ENCODE measurements at places on chromosomes 13 and 19. TPM values are rescaled to one million over a fixed set of nuclear protein-coding genes. Genes with fewer than 3 reads are reported as not detected.

DNA sequence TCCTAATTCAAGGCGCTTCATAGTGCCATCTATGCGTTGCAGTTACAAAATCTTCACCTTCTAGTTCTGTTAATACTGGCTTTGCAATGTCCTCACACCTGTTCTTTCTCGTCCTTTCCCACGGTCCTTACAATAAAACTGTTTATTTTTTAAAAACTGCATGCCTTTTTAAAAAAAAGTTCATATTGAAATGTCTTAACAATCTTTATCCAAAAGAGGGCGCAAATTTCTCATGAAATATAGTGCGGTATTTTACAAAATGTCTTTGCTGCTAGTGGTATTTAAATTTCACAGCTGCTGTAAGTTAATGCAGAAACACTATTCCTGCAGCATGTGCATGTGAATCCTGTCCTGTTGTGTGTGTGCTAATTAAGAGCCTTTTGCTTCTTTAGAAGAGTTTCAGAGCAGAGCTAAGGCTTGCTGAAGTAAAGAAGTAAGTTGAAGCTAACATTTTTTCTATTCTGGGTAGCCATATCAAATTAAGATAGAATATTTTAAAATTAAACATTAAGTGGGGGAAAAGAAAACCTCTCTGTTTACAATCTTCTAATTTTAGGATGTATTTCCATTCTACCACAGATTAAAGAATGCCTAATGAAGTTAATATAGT is 15.8 kb upstream of the CLDN10 start:
- no peak for DNase-seq

The SOHLH2 gene
- polyA plus RNA-seq: 3.5 TPM

The ADGRE1 gene
- polyA plus RNA-seq: 0.10 TPM

The GFY gene
- not detected for polyA plus RNA-seq

DNA sequence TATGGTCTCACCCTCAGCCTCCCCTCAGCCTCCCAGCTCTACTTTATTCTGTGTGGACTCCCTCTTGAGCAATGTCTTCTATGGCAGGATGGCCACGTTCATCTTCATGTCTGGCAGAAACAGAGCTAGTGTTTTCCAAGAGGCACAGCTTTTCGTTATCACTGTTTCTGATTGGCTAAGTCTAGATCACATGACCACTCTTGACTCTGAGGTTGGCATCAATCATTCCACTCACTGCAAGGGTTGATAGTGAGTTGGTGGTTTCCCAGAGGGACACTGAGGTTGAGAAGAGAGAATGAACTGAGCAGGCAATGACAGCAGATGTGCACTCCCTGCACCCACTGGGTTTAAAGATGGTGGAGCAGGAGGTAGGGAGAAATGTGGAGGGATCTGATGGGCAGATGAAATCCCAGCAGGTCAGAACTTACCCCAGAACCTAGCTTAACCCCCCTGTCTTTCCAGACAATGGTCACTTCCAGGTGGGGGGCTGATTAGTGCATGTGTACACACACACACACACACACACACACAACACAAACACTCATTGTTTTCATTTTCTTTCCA is 26.3 kb upstream of the UQCRFS1 start:
- no peak for DNase-seq

GRCh38 chr19:11125994-11126685 is 29.4 kb downstream of the SPC24 start:
- no peak for DNase-seq

DNA sequence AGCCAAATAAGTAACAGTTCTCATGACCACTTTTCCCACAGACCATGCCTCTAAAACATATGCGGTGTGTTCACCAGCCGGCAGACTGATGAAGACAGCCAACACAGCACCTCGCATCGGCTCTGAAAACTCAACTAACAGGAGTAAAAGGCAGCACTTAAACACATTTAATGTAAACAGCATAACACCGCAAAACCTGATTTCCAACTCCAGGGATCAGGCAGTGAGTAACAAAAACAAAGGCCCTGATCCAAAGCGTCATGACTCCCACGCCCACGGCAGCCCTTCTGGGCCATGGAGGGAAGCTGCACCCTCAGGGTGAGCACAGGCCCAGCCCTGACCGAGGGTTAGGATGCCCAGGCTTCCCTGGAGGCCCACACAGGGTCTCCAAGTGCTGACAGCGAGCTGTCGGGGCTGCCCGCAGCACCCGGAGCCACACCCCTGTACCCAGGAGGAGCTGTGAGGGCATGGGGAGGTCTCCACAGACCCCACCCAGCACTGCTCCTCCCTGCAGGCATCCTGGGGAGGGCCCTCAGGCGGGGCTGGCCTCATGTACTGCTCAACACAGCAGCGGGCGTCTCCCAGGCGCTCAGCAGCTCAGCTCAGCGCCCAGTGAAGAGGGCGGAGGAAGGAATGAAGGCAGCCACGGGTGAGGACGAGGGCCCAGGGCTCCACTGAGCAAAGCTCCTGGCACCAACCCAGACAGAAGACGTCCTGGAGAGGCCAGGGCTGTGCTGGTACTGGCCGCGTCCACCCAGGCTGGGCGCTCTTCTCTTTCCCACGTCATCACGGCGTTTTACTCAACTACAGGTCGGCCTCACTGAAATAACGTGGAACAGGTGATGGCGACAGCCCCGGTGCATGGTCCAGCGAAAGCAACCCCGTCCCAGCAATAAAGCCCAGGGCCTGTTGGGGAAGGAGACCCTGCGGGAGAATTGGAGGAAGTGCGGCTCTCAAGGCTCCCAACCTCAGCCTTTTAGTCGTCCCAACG is 53.7 kb downstream of the RASA3 start:
- no peak for DNase-seq

- DNase-seq: no peak
These were observed 10.6 kb downstream of the NFIX start for GRCh38 chr19:13005861-13006370.

The TMEM255B gene
- 7.6 TPM for polyA plus RNA-seq

DNA sequence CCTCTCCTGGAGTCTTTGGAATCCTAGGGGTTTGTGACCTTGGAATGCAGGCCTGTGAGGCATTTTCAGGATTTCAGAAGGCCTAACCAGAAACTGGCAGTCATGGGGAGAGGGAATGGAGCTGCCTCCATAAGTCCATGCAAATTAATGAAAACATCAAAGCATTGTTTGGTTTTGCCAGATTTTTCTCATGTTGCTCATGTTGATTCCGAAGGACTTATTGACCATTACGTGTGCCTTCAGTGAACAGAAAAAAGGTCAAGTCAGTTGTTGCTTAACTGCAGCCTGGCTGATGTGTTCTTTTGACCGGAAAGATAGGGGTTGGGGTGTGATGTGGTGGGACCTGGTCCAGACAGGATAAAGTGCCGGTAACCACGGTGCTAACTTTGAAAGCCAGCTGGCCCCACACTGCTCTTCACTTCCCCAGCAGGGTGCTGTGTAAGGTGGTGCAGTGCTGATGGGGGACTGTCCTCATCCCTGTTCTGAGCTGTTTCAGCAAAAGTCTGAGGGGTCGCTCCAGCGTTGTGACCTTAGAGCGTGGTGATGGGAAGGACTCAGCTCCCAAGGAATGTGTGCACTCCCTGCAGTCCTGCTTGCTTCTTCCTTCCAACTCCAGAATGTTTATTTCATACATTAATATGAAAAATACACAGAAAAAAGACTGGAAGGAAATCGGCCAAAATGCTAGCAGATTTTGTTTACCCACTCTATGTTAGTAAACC is 3.5 kb downstream of the RNF113B start:
- no peak for DNase-seq

DNA sequence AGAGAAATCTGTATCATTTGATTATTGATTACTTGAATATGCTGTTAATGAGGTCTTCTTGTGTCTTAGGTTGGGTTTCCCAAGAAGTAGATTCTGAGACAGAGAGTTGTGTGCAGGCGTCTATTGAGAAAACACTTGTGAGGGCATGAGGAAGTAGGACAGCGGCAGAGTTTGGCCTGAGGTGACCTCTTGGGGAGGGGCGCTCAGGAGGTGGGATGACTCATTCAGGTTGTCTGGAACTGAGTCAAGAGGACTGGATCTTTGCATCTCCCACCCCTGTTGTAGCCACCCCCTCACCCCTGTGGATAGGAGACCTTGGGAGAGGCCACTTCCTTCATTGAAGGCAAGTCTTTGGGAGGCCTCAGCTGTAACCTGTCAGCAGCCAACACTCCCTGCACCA is 35.2 kb upstream of the WDFY2 start:
- no peak for DNase-seq

The MAST1 gene
- 1.2 TPM for polyA plus RNA-seq

GRCh38 chr19:33661336-33661735 is 39.6 kb downstream of the CHST8 start:
- no peak for DNase-seq

The DLEU7 gene
- polyA plus RNA-seq: 1.0 TPM

DNA sequence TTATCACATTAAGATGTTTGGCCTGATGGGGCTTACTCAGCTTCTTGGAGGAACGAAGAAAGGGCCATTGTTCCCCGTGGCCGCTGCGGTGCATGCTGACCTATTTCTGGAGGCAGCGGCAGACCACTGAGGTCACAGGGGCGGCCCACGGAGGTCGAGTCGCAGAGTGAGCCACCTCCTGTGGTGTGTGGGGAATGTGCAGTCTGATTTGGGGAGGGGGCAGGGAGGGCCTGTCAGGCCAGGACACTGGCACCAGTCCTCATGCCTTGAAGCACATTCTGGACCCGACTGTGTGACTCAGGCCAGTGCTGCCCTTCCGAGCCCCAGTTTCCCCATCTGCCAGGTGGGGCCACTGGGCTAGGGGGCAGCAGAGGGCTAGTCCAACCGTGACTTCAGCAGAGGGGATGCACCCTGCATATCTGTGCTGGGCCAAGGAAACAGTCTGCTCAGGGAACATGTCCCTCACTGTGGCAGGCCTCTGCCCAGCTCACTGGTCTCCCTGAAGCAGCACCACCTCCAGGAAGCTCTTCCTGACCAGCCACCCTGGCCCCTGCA is 6.3 kb downstream of the SLC7A10 start:
- no peak for DNase-seq

The ZNF723 gene
- polyA plus RNA-seq: not detected

The ANGPTL4 gene
- polyA plus RNA-seq: 2.8 TPM

- no peak for DNase-seq
These were observed 172.2 kb downstream of the KCNRG start for GRCh38 chr13:50187352-50188029.

The NPAS1 gene
- 1.5 TPM for polyA plus RNA-seq

DNA sequence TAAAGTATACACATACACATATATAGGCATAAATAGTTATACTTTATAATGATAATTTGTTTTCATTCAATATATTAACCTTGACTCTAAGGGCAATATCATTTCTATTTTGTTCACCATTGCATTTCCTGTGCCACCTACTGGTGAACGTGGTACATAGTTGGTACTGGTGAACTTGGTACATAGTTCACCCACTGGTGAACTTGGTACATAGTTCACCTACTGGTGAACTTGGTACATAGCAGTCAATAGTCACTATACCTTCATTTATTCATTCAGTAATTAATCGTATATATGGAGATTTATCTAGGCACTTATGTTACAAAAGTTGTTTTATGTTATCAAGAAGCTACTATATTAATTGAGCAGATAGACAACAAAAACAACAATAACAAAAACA is 172.6 kb upstream of the ATXN8OS start:
- no peak for DNase-seq

GRCh38 chr19:15237759-15238638 is 5.8 kb upstream of the EPHX3 start:
- no peak for DNase-seq

- no peak for DNase-seq
These were observed 638.2 kb upstream of the MIR17HG start for GRCh38 chr13:90709319-90709718.
